Stimulated activated CD4-positive, alpha-beta T cell treated with anti-CD3 and anti-CD28 coated beads, Interleukin-1b, Interleukin-23, amount 100 ng/mL, for 24 hours (primary cell): ENCODE measurements at places on chromosomes 2 and 18.

GRCh38 chr2:134583462-134583861 is 135.3 kb downstream of the TMEM163 start:
- DNase-seq: no peak

GRCh38 chr2:45259547-45260160 is 250.4 kb upstream of the SIX2 start:
- no peak for DNase-seq

DNA sequence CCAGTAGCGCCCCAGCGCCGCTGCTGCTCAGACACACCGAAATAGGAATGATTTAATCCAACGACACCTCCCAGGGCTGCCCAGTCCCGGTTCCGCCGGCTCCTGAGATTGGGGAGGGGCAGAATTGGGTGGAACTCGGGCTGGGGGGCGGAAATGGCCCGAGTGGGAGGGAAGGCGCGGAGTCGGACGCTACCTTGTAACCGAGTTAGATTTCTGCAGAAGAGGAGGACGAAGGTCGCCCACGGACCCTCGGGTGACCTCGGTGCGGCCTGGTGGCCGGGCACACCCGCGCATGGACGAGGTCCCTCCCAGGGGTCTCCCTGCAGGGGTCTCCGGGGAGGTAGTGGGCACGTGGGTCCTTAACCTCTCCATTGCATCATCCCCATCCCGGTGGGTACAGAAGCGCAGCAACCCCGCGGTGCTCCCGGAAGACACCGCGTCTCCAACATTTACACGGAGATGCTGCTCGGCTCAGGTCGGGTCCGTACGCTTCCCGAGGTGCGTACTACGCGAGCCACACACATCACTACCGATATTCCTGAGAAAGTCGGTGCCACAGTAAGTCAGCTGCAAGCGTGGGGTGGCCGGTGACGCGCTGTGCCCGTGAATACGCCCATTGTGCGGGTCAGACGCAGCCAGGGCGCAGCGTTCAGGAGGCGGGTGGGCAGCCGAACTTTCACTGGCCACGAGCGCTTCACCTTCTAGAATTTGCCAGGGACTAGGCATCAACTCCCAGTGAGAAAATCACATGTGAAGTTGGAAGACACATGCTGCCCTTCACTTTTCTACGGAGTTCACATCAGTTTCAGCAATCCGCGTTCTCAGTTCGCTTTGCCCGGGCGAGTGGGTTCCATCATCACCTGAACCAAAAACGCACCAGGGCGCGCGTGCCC is 3.0 kb downstream of the ZNF516 start:
- no peak for DNase-seq

DNA sequence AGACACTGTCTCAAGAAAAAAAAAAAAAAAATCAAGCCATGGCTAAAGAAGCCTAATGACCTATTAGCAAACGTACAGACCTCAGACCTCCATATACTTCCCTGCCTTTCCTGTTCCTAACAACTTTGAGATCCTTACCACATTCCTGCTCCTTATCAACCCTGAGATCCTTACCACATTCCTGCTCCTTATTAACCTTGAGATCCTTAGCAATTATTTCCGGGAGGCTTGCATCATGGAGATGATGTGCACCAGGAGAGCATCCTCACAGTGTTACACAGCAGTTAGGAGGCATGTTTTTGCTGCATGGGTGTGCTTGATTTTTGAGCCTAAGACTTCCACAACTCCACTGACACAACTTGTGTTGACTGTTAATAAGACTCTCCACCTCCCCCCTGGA is 54.6 kb upstream of the RASGRP3 start:
- no peak for DNase-seq

DNA sequence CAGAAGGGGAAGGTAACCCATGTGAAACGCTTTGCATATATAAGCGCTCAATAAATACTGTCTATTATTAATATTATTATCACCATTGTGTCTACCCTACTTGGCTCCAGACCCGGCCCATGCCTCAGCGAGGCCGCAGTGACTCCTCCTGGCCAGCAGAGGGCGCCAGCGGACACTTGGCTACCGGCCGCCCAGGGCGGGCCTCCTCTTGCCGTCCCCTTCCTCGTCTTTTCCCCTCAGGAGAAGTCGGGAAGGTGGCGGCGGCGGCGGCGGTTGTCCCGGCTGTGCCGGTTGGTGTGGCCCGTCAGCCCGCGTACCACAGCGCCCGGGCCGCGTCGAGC is at the start of gene AGFG1:
TSS of gene AGFG1 (plus strand) at position 233 of the 341 bp plus-strand sequence. CDS start 266 bp downstream, outside the sequence.
- peak; percentile 88 for DNase-seq

GRCh38 chr2:40797120-40797519 is 345.2 kb upstream of the SLC8A1 start:
- no peak for DNase-seq

- DNase-seq: no peak
Observed at GRCh38 chr2:193793914-193794313, 1599.2 kb upstream of the TMEFF2 start.

GRCh38 chr18:3742541-3742940 is 292.6 kb downstream of the TGIF1 start:
- no peak for DNase-seq

DNA sequence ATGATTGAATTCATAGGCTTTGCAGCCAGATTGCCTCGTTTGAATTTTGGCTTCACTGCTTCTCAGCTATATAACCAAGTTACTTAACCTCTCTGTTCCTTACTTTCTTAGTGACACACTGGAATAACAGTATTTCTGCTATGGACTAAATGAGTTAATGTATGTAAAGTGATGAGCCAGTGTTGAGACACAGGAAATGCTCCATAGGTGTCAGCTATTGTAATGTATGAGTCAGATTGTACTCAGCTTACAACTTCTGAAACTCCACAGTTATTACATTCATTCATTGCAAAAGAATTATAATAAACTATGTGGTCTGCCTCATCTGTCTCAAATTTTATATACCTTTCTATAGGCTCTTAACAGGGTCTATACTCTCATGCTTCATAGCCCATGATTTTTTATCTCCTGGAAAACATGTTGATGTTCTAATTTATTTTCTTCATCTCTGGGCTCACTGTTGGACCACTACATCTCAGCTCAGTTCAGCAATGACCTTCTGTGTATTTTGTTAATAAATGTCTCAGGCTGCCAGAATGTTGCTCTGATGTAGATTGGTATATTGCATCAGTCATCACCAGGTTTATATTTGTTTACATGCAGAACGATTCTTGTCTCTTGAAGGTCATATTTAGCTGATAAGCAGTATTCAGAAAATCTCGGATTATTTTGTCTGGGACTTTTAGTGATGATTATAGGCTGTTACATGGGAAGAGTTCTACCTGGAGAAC is 76.2 kb downstream of the MAP3K20 start:
- DNase-seq: no peak

- DNase-seq: no peak
Observed at GRCh38 chr2:31057691-31058090, 80.5 kb downstream of the GALNT14 start.

- DNase-seq: no peak
Observed at GRCh38 chr18:35939138-35939537, 33.3 kb upstream of the RMP24 start.
